Activated B cell treated with CpG ODN at 0.5 μM for 24 hours (primary cell): ENCODE measurements at places on chromosomes 12 and 14. TPM values are rescaled to one million over a fixed set of nuclear protein-coding genes. Genes with fewer than 3 reads are reported as not detected.

The HOXC13 gene
- not detected in 2 replicates for total RNA-seq

The KRT5 gene
- total RNA-seq: not detected in 2 replicates

The KRT75 gene
- not detected in 2 replicates for total RNA-seq

GRCh38 chr14:95514131-95515079, 2.0 kb downstream of the SYNE3 start:
- no peaks in the 10 kb centered on the region for H3K27me3 ChIP-seq
- H3K27ac ChIP-seq: peak overlapping the region; percentile 93
- peaks cover 82% of the 10 kb centered on the region for H3K4me1 ChIP-seq
- DNase-seq: no peak

GRCh38 chr12:119036878-119037825, 55.8 kb downstream of the SRRM4 start:
- H3K4me3 ChIP-seq: no peak overlapping the region
- H3K36me3 ChIP-seq: no peaks in the 10 kb centered on the region
- DNase-seq: no peak
- peaks cover 1% of the 10 kb centered on the region for H3K27me3 ChIP-seq

GRCh38 chr14:88255798-88256197, 67.3 kb downstream of the KCNK10 start:
- peaks cover 18% of the 10 kb centered on the region for H3K27me3 ChIP-seq
- no peaks in the 10 kb centered on the region for H3K4me1 ChIP-seq
- no peak overlapping the region for H3K4me3 ChIP-seq
- no peak for DNase-seq
- no peak overlapping the region for H3K27ac ChIP-seq

DNA sequence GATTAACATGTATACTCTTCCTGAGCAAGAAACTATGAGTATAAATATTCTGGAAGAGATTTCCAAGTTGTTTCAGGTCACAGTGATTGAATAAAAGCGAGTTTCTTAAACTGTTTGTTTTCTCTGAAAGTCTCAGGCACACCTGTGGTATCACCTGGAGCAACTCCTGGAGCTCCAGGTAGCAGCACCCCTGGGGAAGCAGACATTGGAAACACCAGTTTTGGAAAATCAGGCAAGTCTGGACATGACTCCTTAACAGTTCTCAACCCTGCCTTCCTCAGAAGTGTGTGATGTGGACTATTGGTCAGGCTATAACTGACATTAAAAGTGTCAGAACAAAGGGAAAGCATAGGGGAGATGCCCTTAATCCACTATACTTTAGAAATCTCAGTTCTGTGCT, 217.6 kb upstream of the CNTN1 start:
- no peak overlapping the region for H3K4me3 ChIP-seq
- H3K36me3 ChIP-seq: no peaks in the 10 kb centered on the region
- no peak for DNase-seq
- H3K27ac ChIP-seq: no peak overlapping the region
- no peaks in the 10 kb centered on the region for H3K4me1 ChIP-seq
- peaks cover 2% of the 10 kb centered on the region for H3K27me3 ChIP-seq

- peaks cover 39% of the 10 kb centered on the region for H3K27me3 ChIP-seq
- DNase-seq: no peak
- H3K27ac ChIP-seq: no peak overlapping the region
- no peaks in the 10 kb centered on the region for H3K36me3 ChIP-seq
- H3K4me3 ChIP-seq: peak overlapping the region; percentile 77
- H3K4me1 ChIP-seq: peaks cover 12% of the 10 kb centered on the region
These were observed 50.0 kb downstream of the VWF start for GRCh38 chr12:6074427-6074826.

- peaks cover 63% of the 10 kb centered on the region for H3K4me1 ChIP-seq
- peaks cover 3% of the 10 kb centered on the region for H3K27me3 ChIP-seq
- no peak overlapping the region for H3K27ac ChIP-seq
These were observed 4.0 kb downstream of the CRIP2 start for GRCh38 chr14:105478398-105479251.
